ENCODE measurements at places on chromosomes 4 and X. TPM values are rescaled to one million over a fixed set of nuclear protein-coding genes. Genes with fewer than 3 reads are reported as not detected.

DNA sequence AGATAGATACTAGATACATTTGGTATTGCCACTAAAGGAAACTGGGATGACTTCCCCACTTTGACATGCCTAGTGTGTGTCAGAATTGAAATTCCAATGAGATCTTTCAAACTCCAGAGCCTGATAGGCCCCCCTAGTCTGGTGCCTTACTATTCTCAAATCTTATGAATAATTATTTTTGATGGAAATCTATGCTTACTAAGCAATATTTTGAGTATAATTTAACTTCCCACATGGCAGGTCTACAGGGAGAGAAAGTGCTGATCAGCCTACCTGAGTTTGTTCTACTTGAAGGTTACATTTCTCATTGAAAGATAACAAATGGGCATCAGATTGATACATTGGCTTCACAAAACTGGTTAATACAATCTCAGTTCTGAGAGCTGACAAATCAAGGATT is 415.7 kb upstream of the BOD1L1 start:
- DNase-seq, result no peak

DNA sequence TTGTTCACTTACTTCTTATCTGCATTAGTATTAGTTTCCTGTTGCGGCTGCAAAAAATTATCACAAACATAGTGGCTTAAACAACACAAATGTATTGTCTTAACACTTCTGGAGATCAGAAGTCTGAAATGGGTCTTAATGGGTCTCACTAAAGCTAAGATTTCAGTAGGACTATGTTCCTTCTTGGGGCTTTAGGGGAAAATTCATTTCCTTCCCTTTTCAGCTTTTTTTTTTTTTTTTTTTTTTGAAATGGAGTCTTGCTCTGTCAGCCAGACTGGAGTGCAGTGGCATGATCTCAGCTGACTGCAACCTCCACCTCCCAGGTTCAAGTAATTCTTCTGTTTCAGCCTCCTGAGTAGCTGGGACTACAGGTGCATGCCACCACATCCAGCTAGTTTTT is 78.1 kb upstream of the KLF3 start:
- no peak for DNase-seq

DNA sequence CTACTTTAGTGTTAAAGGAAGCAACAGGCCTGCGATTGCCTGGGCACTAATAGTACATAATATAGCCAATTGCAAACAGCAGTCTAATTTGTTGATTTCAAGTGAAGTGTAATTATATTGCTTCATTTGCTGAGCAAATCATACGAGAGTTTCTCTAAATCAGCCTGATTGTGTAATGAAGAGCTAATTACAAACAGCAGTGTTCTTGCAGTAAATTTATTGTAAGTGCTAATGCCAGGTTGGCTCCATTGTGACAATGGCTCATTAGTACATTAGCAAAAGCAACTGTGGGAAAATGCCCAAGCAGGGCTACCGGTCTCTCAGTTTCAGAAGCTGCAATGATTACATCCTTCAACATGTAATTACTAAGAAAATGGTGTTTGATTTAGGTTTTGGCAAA is 591.5 kb downstream of the GALNTL6 start:
- DNase-seq, result no peak

DNA sequence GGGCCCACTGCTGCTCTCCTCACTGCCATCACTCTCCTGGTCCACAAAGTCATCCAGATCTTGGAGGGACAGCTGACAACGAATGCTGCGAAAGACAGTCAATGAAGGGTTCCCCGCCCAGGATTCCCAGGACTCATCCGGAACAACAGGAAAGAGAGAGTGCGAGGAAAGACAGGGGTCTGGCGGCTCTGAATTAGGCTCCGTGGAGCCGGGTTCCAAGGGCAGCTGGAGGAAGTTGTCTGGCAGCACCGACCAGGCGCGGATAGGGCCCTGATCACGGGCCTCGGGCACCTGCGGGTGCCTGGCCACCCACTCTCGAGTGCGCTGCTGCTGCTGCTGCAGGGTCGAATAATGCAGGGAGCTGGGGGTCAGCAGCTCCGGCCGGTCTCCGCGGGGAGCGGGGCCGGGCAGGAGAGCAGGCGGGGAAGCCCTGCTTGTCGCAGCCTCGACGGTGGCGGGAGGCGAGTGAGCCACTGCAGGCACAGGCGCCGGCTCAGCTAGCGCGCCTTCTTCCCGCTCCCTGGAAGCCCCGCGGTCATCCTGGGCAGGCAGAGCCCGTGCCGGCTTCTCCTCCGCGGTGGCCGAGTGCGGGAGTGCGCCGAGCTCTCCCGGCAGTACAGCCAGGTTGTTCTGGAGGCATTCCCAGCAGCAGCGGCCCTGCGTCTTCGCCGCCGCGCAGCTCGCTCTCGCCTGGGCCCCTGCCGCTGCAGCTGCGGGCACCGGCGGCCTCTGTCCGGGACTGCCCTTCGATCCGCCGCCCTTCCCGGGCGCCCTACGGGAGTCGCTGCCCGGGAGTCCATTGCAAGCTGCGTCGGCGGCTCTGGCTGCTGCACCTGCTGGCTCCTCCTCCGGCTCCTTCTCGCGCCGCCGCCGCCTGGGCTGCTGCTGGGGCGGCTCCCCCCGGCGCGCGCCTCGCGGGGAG is 1.1 kb downstream of the SOWAHB start:
- no peak for DNase-seq

GRCh38 chr4:119314356-119314755 is 7.6 kb downstream of the FABP2 start:
- peak; percentile 30 for DNase-seq

TMEM271 gene
- total RNA-seq, result not detected

Data from A172 (cell line).